Tibial nerve (tissue), 4 donors: ENCODE measurements at places on chromosomes 1 and 21. TPM values are rescaled to one million over a fixed set of nuclear protein-coding genes. Genes with fewer than 3 reads are reported as not detected.

TMOD4 gene
- total RNA-seq = not detected

DNA sequence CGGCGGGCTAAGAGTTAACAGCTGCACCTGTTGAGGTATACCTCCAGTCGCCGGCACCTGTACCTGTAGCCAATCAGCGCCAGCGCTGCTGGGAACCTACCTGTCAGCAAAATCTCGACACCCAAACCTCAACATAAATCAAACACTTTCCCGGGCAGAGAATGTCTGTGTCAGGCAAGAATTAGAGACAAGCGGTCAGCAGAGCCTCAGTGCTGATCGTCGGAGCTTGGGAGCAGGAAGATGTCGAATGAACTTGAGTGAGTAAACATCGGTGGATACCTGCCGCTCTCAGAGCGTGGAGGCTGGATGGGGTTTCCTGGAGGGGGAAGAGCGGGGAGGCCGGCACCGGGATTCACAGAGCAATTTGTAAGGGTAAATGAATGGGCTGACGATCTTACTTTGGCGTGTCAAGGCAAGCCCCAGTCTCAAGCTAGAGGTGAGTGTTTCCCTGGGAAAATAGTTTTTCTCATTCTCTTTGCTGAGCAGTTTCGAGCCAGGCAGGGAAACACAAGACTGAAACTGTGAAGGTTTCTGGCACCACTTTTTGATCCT is at the start of gene GRHL3:
GRHL3 (plus strand) TSS at position 46 of the 552 bp plus-strand sequence; CDS start at position 241, 195 bp downstream.
- DNase-seq = no peak

PARP1 gene
- 91.5 TPM for total RNA-seq

- no peak for DNase-seq
Measured at GRCh38 chr1:4118746-4119515, 218.9 kb upstream of the C1orf174 start.

LIPI gene
- total RNA-seq = not detected

DNA sequence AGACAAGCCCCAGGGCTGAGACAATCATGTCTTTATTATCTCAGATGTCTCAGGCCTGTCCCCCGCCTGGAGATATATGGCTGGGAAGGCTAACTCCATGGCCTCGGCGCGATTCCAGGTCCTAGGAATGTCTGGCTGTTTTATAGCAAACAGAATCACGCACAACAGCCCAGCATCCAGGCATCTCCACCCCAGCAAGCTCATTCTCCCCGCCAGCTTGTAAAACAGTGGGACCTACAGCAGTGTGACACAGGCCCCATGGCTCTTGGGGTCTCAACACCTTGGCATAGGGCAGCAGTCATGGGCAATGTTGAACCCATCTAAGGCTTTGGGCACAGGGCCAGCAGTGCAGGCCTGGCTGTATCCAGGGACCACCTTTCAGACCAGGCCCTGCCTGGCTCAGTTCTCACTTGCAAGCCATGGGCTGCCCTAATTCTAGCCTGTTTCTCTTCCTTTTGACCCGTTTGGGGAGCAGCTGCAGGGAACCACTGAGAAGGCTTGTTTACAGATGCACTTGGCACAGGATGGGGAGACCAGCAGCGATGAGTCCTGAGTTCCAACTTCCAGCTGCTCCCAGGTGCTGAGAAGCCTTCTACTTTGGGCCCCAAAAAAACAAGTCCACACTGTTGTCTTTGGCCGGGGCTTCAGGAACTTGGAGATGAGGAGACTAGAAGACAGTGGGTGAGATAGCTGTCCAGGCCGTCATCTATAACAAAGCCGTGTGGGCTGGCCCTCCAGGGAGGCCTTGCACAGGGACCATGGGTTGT is 34.4 kb downstream of the WNT4 start:
- no peak for DNase-seq

LAMTOR5 gene
- total RNA-seq = 62.6 TPM

GRCh38 chr21:27771938-27772483 is 805.1 kb upstream of the ADAMTS5 start:
- DNase-seq = no peak

GRCh38 chr1:199102239-199102638 is 463.4 kb downstream of the PTPRC start:
- DNase-seq = no peak

ZNHIT6 gene
- total RNA-seq = 19.9 TPM

TCHH gene
- total RNA-seq = under 0.01 TPM

ABCA4 gene
- total RNA-seq = not detected

DNA sequence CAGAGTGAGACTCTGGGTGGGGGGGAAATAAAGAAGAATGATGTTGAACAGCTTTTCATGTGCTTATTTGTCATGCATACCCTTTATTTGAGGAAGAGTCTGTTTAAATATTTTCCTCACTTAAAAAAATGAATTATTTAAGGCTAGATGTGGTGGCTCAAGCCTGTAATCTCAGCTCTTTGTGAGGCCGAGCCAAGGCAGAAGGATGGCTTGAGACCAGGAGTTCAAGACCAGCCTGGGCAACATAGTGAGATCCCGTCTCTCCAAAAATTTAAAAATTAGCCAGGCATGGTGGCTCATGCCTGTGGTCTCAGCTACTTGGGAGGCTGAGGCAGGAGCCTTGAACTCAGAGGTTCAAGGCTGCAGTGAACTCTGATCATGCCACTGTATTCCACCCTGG is 25.4 kb downstream of the SLC30A1 start:
- DNase-seq = no peak

FLG2 gene
- total RNA-seq = not detected

C4BPA gene
- not detected for total RNA-seq
